ENCODE measurements at places on chromosomes 1 and 21.

DNA sequence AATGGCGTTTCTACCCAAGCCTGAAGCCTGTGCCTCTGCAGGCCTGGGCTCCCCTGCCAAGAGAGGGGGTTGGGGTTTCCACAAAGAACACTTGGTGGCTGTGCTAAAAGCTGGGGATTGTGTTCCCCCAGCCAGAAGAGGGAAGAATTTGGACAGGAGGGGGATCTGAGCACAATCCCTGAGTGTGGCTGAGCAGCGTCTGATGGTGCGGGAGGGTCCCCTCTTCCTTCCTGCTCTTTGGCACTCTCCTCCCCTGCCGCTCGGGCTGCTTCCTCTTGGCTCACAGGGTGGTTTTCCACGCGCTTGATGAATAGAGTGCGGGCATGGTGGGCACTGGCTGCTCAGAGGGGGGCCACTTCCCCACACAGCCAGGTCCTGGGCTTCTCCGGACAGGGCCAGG lies 3.7 kb downstream of the GPR37L1 start:
- no peak for DNase-seq

DNA sequence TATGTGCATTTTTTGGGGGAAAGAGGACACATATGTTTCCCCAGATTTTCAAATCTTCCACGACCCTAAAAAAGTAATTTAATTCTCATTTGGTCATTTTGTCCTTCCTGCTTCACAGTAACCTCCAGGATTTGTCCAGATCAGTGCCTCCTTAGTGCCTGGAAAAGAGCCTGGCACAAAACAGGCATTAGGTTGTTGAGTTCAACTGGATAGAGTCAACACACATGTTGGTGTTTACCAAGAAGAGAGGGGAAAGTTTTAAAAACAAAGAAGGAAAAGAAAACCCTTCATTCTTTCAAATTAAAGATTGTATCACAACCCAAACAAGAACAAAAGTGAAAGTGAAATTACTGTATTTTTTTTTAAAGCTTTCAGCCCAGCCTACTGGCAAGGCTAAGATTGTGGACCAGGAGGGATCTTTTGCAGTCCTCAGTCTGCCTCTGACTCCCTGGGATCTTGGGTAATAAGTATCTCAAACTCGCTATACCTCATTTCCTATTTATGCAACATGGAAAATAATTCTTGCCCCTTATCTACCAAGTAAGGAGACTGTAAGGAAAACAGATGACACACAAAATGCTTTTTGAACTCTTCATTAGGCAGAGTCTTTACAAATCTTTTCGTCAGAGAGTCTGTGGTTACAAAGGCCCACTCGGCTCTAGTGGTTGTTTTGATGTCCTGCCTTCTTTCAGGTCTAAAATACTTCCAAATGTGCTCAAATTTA lies 57.8 kb downstream of the ZNF281 start:
- DNase-seq = no peak

DNA sequence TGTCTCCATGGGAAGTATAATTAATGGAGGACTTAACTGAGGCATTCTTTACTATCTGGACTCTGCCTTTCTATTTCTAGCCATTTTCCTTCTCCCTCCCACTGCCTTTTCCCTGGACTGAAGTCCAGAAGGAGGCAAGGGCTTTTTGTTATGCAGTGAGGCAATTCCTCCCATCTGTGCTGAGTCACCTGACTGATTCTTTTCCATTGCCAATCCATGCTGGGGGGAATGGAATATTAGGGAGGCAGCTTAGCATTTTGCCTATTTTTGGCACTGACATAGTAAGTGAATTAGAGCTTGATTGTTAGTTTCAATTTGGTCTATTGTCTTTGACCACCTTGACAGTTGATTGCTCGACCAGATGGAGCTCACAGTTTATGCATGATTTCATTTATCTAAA lies 1000.6 kb upstream of the PRMT6 start:
- DNase-seq = no peak

DNA sequence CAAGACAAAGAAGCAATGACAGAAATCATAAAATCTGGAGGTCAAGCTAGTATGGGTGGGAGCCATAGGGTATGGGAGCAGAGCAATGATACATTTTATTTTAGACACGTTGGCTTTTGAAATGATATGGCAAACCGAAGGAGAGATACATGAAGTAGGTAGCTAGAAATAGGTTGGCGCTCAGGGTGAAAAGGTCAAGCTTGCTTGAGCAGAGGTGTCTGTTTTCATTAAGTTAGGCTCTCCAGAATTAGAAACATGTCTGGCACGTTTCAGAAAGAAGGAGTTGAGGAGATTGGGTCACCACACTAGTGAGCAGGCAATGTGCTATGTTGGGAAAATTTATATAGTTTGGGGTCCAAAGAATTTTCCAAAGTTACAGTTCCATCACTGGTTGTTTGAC lies 151.4 kb downstream of the AMY1C start:
- no peak for DNase-seq

DNA sequence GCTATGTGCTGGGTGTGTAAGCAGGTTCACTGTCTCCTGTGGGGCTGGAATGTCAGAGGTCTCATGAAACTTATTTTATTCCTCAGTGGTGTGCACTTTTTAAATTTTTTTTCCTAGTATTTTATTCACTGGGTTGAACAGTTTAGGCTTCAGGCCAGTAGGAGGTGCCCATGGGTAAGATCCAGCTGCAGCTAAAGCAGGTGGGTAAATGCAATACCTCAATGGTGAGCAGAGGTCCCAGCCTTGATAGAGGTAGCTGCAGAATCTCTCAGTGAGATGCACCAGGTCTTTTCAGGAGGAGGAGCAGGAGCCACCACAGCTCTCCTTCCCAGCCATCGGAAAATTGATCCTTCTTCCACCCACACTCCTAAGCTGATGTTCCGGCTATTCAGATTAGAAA lies 12.6 kb upstream of the OR6N2 start:
- DNase-seq = no peak

DNA sequence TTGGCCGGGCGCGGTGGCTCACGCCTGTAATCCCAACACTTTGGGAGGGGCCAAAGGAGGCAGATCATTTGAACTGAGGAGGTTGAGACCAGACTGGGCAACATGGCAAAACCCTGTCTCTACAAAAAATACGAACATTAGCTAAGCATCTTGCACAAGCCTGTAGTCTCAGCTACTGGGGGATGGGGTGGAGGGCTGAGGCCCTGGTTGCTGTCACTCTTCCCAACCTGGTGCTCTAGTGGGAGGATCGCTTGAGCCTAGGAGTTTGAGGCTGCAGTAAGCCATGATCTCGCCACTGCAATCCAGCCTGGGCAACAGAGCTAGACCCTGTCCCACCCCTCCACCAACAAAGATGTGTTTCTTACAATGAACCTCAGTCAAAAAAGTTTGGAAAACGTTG lies 2.8 kb downstream of the PHGDH start:
- no peak for DNase-seq

DNA sequence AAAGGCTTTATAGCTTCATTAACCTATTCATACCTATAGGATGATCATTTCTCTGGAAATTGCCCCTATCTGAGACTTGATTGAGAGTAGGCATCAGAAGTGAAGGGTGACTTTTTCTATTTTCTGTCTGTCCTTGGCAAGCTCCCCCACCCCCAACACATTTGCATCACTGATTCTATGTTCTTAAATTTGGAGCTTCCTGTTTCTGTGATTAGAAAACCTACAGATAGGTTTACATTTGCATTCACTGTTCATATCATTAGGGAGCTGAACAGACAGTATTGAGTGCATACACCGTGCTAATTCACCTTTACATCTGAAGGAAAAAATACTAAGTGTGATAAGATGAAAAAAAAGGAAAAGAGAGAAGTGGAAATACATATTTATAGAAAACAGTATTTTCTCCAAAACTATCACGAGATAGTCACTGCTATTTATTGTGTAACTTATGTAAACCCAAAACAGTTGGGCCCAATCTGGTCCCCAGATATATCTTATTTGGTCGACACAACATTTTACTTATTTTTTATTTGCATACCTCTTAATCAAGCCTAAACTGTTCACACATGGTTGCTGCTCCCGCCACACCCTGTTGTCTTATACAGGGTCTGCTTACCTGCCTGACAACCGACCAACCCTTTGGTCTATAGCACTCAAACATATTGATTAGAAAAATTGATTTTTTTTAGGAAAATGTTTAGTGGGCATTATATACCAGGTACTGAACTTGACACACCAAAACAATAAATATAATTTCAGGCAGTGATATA lies 218.8 kb downstream of the NTNG1 start:
- no peak for DNase-seq

DNA sequence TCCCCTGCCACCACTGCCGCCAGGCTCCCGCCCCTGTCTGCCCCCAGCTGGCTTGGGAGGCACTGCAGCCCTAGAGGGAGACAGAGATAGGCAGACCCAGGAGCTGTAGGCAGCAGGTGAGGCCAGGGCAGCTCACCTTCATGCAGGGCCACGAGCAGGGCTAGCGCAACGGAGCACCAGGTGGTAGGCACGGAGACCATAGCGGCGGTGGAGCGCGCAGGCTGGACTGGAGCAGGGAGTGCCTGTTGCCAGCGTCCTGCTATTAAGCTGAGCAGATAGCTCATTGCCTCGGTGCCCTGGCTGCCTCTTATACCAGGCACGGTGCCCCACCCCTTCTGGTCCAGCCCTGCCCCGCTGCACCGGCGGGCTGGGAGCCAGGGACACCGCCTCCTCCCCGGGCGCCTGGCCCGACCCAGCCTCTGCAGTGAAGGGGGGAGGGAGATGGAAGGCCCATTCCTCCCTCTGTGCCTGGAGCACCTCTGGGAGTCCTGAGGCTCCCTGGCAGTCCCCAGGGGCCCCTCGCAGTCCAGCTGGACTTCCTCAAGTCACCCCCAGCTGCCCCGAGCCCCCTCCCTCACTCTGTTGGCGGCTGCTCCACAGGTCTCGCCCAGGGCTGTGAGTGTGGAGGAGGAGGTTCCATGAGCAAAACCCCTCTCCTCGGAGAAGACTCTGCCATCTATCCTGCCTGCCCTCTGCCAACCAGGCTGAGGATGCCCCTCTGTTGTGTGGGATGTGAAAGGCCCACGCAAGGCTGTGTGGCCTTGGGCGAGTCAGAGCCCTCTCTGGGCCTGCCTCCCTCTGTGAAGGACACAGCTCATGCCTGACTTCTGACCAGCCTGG lies at the start of gene EDN2:
TSS of gene EDN2 (minus strand) at position 282 of the 840 bp plus-strand sequence. CDS start at position 200, 82 bp downstream.
- peak; percentile 85 for DNase-seq

GRCh38 chr21:17925899-17926298 lies 106.7 kb upstream of the C21orf91 start:
- DNase-seq = no peak

DNA sequence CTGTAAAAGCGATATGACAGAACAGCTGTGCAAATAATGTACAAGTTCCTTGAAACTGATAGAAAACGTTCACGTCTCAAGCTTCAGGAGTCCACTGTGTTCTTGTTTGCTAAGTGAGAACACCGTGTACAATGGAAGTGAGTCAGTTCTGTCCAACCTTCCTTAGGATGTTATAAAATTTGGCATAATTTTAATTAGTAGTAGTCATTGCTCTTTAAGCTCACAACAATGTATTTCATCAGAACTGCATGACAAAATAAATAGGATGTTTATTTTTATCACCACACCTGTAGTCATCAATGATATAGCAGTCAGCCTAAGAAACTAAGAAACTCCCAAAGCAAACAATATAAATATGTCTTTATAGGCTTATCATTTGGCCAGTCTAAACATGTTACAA lies 53.0 kb downstream of the RGS2 start:
- DNase-seq = no peak

GRCh38 chr1:32031578-32032274 lies 18.1 kb downstream of the KHDRBS1 start:
- no peak for DNase-seq

DNA sequence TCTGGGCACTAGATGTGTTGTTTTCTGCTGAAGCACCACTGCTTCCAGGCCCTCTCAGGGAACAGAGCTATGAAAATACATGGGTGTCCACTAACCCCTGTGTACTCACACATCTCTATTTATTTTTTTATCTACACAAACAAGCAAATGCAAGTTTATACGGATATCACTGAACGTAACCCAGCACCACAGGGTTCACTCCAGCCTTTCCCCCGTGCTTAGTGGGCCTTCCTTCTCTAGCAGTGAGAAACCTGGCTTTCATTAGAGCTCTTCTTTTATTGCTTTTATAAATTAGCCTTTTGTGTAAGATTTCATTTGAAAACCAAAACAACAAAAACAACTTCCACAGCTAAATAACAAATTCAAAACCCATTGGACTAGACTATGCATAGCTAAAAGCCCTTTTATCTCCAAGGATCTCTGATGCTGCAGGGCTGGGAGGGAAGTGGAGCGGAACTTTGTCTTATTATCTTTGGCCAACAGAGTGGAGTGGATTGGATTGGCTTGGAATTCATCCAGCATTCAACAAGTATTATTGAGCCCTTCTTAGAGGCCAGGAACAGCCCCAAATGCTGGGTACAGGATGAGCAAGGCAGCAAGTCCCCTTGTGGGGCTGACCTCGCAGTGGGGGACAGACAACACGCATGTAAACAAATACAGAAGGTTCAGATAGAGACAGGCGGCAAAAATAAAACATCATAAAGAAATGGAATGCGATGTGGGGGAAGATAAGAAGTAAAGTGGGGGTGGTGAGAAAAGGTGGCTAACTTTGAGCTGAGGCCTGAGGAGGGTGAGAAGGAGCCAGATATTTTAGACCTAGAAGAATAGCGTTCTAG lies 371.8 kb upstream of the POU3F1 start:
- DNase-seq = no peak

DNA sequence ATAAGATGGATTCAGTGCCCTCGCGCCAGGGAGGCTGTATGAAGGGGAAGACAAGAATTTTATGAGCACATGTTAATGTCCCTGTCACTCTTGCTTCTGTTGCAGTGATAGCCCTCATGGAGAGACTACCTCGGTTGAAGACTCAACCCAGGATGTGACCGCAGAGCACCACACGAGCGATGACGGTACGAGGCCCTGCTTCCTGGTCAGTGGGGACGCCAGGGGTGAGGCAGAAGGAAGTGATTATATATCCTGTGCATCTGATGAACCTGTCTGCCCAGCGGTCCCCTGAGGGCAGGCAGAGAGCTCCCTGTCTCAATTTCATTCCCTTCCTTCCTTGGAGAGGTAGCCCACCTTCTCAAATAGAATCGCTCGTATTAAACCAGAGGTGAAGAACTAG lies 20.0 kb upstream of the IKBKE start:
- DNase-seq = no peak

All from ureter (tissue), 1 donor.